ENCODE measurements at places on chromosomes 4 and X.

DNA sequence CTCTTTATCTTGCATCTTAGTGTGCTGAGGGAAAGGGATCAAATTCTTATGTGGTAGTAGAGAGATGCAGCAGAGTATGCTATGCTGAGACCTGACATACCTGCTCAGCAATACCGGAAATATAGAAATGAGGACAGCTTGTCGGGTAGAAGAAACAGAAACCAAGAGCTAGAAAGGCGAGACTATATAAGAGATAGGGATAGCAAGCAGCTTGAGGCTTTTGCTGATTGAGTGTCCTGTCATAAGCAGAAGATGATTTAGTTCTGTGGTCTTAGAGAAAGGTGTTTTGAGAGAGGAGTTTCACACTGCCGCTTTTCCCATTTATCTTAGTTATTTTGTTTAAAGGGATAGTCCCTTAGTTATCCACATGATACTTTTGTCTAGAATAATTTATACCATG, 31.7 kb downstream of the USP9X start:
- DNase-seq: no peak

GRCh38 chr4:152525878-152526277, 10.0 kb downstream of the FBXW7 start:
- no peak for DNase-seq

GRCh38 chr4:2301806-2302205, 39.9 kb upstream of the MXD4 start:
- no peak for DNase-seq

DNA sequence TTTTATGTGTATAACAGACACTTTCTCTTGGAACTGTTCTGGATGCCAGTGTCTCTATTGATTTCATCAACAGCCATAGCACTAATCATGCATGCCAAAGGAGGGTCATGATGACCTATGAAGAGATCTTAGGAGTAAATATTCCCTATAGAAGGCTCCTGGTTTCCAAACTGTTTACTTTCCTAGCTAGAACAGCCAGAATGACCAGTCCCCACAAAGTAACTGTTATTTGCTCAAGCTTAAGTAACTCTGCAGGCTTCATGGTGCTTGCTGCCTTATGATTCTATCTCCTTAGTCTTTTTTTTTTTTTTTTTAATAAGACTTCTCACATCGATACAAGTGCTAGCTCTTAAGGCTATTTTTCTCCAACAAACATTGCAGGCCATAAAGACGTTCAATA, 12.4 kb downstream of the S100G start:
- DNase-seq: no peak

DNA sequence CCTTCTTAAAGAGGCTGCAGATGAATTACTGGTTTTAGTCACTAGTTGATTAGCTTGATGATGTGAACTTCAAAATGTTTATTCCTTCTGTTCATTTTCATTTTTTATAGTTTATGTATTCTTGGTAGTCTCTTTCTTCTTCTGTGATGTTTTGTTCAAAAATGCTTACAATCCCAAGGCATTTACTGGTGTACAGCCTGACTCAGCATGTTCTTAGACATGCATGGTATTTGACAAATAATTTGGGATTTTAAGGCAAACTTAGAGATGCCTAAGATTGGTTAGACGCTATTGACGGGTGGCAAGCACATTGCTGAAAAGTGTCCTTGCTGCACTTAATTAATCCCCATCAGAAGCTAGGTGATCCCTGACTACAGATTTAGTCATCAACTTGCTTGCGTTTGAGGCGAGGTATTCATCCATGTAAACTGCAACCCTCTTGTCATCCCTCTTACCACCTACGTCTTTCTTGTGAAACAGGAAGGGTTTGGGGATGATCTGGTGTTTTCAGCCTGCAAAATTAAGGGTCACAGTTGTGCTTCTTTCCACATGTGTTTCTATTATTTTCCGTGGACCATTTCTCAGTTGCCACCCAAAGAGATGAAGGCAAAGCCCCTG, 331.8 kb downstream of the DKK2 start:
- no peak for DNase-seq

- no peak for DNase-seq
Measured at GRCh38 chrX:27591938-27592337, 1.8 kb downstream of the DCAF8L2 start.

GRCh38 chr4:63528256-63528991, 880.8 kb downstream of the TECRL start:
- no peak for DNase-seq

DNA sequence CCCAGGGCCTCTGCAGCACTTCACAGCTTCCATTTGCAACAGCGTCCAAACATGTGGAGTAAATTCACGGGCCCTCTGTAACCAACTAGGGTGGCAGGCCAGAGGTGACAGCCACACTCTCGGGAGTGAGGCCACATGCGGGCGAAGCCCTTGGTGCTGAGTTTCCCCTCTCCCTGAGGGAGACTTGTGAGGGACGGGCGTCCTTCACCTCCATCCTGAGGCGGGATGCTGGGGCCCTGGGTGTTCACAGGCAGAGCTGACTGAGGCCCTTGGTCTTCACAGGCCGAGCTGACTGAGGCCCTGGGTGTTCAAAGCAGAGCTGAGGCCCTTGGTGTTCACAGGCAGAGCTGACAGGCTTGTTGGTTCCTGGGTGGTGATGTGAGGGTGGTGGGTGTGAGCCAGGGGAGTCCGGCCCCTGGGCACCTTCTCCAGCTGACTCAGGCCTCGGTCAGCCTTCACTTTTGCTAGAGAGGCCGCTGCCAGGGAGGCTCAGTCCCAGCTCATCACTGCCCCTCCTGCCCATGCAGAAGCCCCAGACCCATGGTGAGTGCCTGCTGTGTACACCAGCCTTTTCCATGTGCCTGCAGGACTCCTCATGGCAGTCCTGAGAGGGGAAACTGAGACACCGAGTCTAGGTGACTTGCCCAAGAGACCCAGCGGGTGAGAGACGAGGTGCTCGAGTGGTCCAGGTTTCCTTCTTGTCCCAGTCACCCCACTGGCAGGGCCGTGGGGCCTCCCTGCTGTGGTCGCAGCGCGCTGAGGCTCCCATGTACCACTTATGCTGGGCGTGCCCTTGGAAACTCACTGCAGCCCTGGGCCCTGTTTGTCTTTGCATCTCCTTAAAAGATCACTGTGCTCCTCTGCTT, 8.5 kb downstream of the WFS1 start:
- no peak for DNase-seq

DNA sequence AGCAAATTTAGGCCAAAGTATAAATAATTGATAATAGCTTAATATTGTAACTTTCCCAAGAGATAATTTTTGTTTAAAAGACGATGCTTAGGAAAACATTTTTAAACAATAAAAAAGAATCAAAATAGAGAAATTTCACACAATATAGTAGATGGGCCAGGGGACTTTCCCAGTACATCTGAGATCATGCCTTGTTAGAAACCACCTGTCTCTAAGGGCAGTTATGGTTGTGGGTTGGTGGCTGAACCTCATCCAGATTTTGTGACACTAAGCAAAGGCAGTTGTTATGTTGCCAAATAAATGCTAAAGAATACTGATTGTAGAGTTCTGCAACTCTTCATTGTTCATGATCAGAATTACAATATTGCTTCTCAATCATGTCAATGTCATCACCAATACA, 270.6 kb downstream of the BANK1 start:
- DNase-seq: no peak

DNA sequence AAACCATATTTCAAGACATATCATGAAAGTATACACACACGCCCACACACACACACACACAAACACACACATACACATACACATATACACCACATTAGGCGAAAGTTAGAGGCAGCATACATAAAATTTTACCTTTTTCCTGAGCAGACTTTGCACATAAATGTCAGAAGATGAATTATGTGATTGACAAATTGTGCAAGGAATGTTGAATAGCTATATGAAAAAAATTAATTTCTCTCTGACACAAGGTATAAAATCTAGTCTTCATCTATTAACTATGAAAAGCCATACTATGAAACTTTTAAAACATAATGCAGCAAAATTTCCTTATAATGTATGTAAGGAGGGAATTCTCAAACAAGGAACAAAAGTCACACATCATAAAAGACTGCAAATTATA, 24.4 kb downstream of the FSTL5 start:
- DNase-seq: no peak

DNA sequence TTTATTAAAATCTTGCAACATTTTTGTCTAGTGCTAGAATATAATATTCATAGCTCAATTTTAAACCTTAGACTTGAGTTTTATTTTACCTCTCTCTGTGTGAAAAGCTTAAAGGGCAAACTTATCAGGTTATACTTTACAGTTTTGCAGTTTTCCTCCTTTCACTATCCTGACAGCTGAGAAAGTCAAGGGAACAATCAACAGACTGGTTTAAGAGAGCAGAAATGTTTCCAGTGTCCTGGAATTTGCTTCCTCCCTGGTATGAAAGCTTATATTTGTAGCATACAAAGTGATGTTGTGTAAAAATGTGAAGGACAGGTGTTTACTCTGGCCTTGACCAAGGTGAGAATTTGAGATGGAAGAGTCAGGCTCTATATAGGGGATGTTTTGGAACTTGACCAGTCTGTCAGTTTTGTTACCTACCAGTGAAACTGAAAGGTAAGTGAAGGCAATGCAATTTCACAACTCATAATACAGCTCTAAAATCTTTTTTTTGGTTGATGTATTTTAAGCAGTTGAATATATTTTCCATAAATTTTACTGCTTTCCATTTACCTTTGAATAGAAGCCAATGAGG, 64.6 kb downstream of the FHIP1A start:
- DNase-seq: no peak

DNA sequence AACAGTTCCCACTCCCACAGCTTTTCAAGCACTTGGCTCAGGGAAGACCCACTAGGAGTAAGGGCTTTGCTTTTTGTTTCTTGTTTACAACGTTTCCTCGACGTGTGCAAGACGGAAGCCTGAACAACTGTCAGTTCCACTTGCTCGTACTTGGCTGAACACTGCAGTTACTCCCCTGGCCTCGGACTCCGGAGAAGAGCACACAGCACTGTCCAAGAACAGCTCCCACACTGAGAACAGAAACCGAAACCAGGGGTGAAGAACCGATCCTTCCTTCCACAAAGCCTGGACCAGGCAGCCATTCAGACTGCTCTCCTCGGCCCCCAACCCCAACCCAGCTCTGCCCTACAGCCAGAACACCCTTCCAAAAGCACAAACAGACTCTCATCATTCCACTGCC, 25.5 kb downstream of the IRF2 start:
- DNase-seq: no peak

GRCh38 chr4:164765833-164766232, 11.9 kb downstream of the SMIM31 start:
- DNase-seq: no peak

GRCh38 chr4:37827802-37828321, 1.4 kb downstream of the PGM2 start:
- no peak for DNase-seq

DNA sequence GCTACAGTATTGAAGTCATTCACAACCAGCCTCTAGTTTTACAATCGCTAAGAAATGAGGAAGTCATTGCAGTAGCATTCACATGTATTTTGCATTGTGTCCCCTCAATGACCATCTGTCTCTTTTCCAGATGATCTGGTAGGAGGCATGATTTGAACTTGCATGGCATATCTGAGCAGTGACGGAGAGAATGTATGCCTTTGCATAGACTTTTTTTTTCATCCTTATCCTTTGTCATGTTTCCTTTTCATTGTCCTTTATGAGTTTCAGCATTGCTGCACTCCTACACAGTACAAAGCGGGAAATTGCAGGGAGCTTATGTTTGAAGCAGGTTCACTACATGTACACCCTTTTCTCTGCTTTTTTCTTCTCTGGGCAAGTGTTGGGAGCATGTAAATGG, 516.4 kb upstream of the GRIA3 start:
- DNase-seq: no peak

- DNase-seq: no peak
Measured at GRCh38 chr4:989722-990471, 3.1 kb downstream of the IDUA start.

DNA sequence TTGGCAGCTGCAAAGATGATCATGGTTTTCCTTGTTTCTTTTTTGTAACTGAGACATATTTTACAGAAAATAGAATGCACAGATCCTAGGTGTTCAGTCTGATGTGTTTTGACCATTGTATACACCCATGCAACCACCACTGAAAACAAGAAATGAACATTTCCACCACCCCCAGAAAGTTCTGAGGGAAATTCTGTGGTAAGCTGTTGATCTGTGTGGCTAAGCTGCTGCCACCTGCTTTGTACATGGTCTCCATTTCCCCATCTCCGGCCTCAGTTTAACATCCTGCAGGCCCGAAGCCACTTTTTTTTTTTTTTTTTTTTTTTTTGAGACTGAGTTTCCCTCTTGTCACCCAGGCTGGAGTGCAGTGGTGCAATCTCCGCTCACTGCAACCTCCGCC, 65.3 kb downstream of the NYX start:
- no peak for DNase-seq

DNA sequence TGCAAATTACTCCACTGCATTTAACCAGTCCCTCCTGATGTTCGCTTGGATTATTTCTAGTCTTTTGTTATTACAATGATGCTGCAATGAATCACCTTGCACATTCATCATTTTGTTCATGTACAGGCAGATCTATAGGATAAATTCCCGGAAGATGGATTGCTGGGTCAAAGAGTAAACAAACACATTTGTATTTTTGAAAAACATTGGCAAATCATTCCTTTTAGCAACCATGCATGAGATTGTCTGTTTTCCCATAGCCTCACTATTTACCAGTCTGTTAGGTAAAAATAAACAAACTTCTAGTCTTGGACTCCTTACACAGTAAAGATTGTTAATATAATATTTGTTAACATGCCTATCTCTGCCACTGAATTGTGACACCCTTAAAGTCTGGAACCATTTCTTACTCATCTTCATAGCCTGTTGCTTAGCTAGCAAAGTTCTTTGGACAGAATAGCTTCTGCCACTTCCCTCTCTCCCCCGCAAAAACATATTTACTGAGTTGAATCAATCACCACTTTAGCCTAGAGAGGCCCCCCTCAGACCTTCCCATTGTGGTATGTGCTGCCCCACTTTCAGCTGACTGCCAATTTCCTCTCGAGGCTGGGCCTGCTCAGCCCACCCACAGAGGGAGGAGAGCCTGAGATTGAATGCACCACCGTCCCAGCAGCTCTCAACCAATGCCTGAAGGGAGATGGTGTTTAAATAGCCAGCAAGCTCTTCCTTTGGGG, 108.4 kb upstream of the ATXN3L start:
- DNase-seq: peak; percentile 84
